B cell (primary cell): ENCODE measurements at places on chromosomes 6 and 20.

DNA sequence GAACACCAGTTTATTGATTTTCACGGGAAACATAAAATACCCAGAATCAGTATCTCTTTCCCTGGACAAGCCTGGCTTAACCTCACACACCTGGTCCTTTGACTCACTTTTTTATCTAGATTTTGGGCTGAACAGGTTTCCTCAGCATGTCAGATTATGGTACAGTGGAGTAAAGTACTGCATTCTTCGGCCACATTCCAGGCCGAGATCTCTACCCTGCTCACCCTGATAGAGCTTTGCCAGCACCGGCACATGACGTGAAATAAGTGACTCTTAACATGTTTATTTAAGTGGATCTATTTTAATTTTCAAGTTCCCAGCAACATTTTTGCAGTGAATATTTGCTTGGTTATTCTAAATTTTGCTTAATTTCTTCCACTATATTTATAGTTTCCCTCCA lies 79.0 kb upstream of the POPDC3 start:
- no peak for DNase-seq
- H3K36me3 ChIP-seq: no peaks in the 10 kb centered on the region
- H3K4me1 ChIP-seq: no peaks in the 10 kb centered on the region
- H3K27me3 ChIP-seq: peaks cover 5% of the 10 kb centered on the region

DNA sequence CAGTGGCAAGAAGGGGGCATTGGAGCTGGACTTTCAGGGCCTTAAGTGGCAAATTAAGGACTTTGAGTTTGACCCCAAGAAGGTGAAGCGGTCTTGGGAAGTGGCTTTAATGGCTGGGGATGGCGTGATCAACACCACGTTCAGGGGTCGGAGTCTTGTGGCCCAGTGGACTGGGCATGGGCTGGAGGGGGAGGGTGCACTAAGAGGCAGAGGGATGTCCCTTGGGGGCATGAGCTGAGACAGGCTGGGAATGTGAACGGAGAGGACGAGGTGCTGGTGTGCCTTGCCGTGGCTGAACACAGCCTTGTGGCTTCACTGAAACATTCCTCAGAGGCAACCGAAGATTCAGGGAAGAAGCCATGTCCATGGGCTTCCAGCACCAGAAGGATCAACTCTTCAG lies 227.0 kb downstream of the SYNDIG1 start:
- H3K4me3 ChIP-seq: no peak overlapping the region
- no peak for DNase-seq
- H3K4me1 ChIP-seq: no peaks in the 10 kb centered on the region
- no peaks in the 10 kb centered on the region for H3K27me3 ChIP-seq

DNA sequence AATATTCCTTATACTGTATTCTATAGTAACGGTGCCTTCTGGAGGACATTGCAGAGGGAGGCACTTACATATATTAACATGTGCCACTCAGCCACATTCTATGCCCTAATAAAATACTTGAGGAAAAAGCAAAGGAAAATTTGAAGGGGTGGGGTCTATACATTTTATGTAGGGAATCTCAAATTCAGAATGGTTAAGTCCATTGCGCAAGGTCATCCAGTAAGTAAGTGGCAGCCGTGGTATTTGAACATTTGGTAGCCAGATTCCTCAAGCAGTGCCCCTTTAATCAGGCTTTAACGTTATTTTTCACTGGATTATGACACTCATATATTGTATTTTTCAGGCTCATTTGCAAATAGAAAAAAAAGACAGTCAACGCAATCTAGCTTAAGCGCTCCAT lies 738.3 kb downstream of the DOK5 start:
- H3K27ac ChIP-seq: no peak overlapping the region
- no peak for DNase-seq
- H3K36me3 ChIP-seq: no peaks in the 10 kb centered on the region
- no peak overlapping the region for H3K4me3 ChIP-seq

GRCh38 chr20:16761305-16761829 lies 13.2 kb downstream of the OTOR start:
- DNase-seq: peak; percentile 56
- no peak overlapping the region for H3K4me3 ChIP-seq
- no peak overlapping the region for H3K27ac ChIP-seq
- no peaks in the 10 kb centered on the region for H3K4me1 ChIP-seq
- H3K36me3 ChIP-seq: no peaks in the 10 kb centered on the region

- no peak overlapping the region for H3K27ac ChIP-seq
- no peak overlapping the region for H3K4me3 ChIP-seq
- H3K4me1 ChIP-seq: no peaks in the 10 kb centered on the region
Measured at GRCh38 chr6:68732423-68732822, 97.3 kb downstream of the ADGRB3 start.

- peaks cover 35% of the 10 kb centered on the region for H3K4me1 ChIP-seq
- no peaks in the 10 kb centered on the region for H3K36me3 ChIP-seq
- H3K27ac ChIP-seq: no peak overlapping the region
- DNase-seq: no peak
- no peaks in the 10 kb centered on the region for H3K27me3 ChIP-seq
Measured at GRCh38 chr6:148776321-148777308, 29.8 kb downstream of the UST start.

DNA sequence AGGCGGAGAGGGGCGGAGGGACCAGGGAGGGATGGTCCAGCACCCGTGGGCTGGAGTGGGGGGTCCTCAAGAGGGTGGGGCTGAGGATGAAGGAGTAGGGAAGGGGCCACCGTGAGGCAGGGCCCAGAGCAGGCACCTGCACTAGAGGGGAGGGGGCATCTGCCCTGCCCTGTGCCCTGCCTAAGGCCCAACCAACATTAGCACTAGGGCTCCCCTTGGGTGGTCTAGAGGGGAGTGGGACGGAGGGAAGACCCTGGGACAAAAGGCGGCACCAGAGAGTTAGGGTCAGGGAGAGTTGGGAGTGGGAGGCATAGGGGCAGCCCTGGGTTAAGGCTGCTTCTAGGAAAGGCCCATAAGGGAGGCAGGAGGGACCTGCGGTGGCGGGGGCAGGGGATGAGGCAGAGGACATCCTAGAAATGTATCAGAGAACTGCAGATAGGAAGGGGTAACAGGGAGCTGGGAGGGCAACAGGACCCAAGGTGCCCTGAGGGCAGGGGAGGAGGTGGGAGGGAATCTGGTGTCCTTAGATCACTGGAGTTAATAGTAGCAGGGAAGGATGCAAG lies 24.5 kb downstream of the HLA-F start:
- no peak for DNase-seq
- no peak overlapping the region for H3K27ac ChIP-seq
- no peaks in the 10 kb centered on the region for H3K36me3 ChIP-seq
- H3K4me1 ChIP-seq: peaks cover 26% of the 10 kb centered on the region

- peaks cover 43% of the 10 kb centered on the region for H3K4me1 ChIP-seq
- peak overlapping the region; percentile 100 for H3K4me3 ChIP-seq
- no peaks in the 10 kb centered on the region for H3K27me3 ChIP-seq
- DNase-seq: peak; percentile 84
Measured at GRCh38 chr6:29723666-29724588, 693 bp downstream of the HLA-F start.

- no peaks in the 10 kb centered on the region for H3K27me3 ChIP-seq
- H3K4me3 ChIP-seq: no peak overlapping the region
- H3K4me1 ChIP-seq: no peaks in the 10 kb centered on the region
Measured at GRCh38 chr20:62294516-62294915, 8.3 kb upstream of the ADRM1 start.

GRCh38 chr6:136669299-136669699 lies 119.1 kb upstream of the MAP7 start:
- no peaks in the 10 kb centered on the region for H3K27me3 ChIP-seq
- no peak for DNase-seq
- H3K4me3 ChIP-seq: no peak overlapping the region
- H3K4me1 ChIP-seq: no peaks in the 10 kb centered on the region
- no peak overlapping the region for H3K27ac ChIP-seq
- peaks cover 1% of the 10 kb centered on the region for H3K36me3 ChIP-seq

GRCh38 chr20:11497545-11497944 lies 420.1 kb upstream of the BTBD3 start:
- no peaks in the 10 kb centered on the region for H3K4me1 ChIP-seq
- no peak overlapping the region for H3K4me3 ChIP-seq
- H3K27ac ChIP-seq: no peak overlapping the region
- H3K36me3 ChIP-seq: no peaks in the 10 kb centered on the region

DNA sequence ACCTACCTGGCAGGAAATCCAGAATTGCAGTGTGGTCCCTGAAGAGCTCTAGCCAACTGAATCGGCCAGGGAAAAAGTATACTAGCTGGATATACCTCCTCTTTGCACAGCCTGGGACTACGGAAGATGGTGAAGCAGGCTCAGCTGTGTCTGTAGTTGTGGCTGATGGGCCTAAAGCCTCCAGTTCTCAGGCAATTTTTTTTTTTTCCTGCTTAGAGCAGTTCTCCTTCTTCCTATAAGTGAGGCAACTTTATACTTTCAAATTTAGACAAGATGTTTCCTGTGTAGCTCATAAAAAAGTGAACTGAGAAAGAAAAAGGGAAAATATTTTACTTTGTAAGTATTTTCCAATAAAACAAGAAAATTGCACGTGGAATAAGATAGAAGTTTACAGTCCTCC lies 172.9 kb downstream of the CARMIL1 start:
- no peaks in the 10 kb centered on the region for H3K36me3 ChIP-seq
- no peak for DNase-seq
- H3K27ac ChIP-seq: no peak overlapping the region
- H3K4me1 ChIP-seq: peaks cover 4% of the 10 kb centered on the region

GRCh38 chr20:45309075-45309474 lies 976 bp upstream of the MATN4 start:
- peaks cover 13% of the 10 kb centered on the region for H3K4me1 ChIP-seq
- H3K27me3 ChIP-seq: no peaks in the 10 kb centered on the region
- no peak overlapping the region for H3K27ac ChIP-seq
- H3K36me3 ChIP-seq: no peaks in the 10 kb centered on the region
- no peak for DNase-seq

- H3K27me3 ChIP-seq: no peaks in the 10 kb centered on the region
- H3K27ac ChIP-seq: no peak overlapping the region
- H3K4me3 ChIP-seq: no peak overlapping the region
- no peak for DNase-seq
- no peaks in the 10 kb centered on the region for H3K36me3 ChIP-seq
Measured at GRCh38 chr6:118736440-118736839, 85.0 kb upstream of the CEP85L start.

DNA sequence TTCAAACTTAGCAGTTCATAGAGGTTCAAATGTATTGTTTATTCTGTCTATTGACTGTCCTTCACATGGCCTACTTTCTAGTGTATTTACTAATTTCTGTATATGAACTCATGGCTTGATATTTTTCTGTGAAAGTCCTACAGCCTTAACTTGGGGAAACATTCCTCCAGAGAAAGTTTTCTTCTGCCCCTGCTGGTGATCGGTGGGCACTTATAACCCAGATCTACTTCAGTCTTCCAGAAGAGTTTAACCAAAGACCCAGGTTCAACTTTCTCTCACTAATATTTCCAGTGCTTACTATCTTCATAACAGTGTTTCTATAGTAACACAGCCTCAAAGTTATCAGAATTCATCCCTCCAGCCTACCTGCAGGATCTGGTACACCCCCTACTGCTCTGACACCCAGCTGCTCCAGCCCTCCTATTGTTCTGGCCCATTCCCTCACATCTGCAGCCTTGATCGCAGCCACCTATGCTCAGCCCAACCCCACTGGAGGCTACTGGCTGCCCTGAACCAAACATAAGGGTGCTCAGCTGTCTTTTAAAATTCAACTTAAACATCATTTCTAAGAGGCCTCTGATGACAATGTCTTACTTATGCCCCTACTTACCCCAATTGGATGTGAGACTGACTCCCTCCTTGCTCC lies 72.3 kb downstream of the TBX18 start:
- DNase-seq: no peak
- H3K4me3 ChIP-seq: no peak overlapping the region
- no peak overlapping the region for H3K27ac ChIP-seq
- no peaks in the 10 kb centered on the region for H3K36me3 ChIP-seq

- H3K4me1 ChIP-seq: no peaks in the 10 kb centered on the region
- H3K27ac ChIP-seq: no peak overlapping the region
- no peaks in the 10 kb centered on the region for H3K27me3 ChIP-seq
- H3K36me3 ChIP-seq: no peaks in the 10 kb centered on the region
- H3K4me3 ChIP-seq: no peak overlapping the region
Measured at GRCh38 chr6:168498161-168498843, 57.3 kb downstream of the SMOC2 start.

DNA sequence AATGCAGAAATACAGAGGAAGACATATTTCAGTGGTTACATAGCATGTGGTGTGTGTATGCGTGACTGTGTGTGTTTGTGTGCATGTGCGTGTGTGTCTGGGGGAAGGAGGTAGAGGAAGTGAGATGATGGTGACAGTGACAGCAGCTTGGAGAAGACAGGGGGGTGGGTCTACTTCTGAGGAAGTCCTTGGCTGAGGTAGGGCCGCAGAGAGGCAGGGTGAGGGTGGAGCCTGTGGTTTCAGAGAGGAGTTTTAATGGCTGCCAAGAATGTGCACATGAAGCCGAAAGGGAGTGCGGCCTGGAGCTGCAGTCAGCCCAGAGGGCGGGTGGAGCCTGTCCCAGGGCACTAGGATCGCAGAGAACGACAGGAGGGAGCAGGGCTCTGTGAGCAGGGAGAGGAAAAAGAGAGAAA lies 22.7 kb upstream of the RNF24 start:
- H3K27me3 ChIP-seq: no peaks in the 10 kb centered on the region
- H3K4me3 ChIP-seq: peak overlapping the region; percentile 32
- H3K27ac ChIP-seq: peak overlapping the region; percentile 71
- peak; percentile 93 for DNase-seq
- H3K36me3 ChIP-seq: no peaks in the 10 kb centered on the region
- H3K4me1 ChIP-seq: peaks cover 17% of the 10 kb centered on the region

GRCh38 chr6:40854592-40854991 lies 184.4 kb downstream of the UNC5CL start:
- H3K4me1 ChIP-seq: peaks cover 4% of the 10 kb centered on the region
- peaks cover 3% of the 10 kb centered on the region for H3K27me3 ChIP-seq
- no peak overlapping the region for H3K4me3 ChIP-seq
- H3K27ac ChIP-seq: no peak overlapping the region
- H3K36me3 ChIP-seq: no peaks in the 10 kb centered on the region

- no peak for DNase-seq
- H3K36me3 ChIP-seq: no peaks in the 10 kb centered on the region
- H3K27ac ChIP-seq: no peak overlapping the region
- no peaks in the 10 kb centered on the region for H3K4me1 ChIP-seq
- H3K4me3 ChIP-seq: no peak overlapping the region
Measured at GRCh38 chr6:158923805-158924498, 76.0 kb downstream of the RSPH3 start.

DNA sequence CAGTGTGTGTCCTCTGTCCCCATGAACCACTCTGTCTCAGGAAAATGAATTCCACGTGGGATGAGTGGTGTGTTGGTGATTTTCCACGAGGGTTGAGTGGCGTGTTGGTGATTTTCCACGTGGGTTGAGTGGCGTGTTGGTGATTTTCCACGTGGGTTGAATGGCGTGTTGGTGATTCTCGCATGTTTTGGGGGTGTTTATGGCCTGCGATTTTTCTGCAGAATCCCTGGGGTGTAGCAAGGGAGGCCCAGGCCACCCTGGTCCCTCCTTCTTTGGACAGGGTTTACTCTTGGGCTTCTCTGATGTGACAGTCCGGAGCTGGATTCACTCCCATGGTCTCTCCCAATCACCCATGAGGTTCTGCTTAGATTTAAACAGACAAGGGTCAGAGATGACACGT lies 90.6 kb upstream of the FRMD1 start:
- no peaks in the 10 kb centered on the region for H3K27me3 ChIP-seq
- H3K27ac ChIP-seq: no peak overlapping the region
- DNase-seq: no peak
- H3K4me1 ChIP-seq: no peaks in the 10 kb centered on the region
